Stromal cell of bone marrow (primary cell): ENCODE measurements at places on chromosomes 3 and 15.

GRCh38 chr15:66067687-66068086 is 185.9 kb downstream of the MEGF11 start:
- no peak for DNase-seq

GRCh38 chr3:177596248-177596815 is 399.1 kb upstream of the TBL1XR1 start:
- no peak for DNase-seq

DNA sequence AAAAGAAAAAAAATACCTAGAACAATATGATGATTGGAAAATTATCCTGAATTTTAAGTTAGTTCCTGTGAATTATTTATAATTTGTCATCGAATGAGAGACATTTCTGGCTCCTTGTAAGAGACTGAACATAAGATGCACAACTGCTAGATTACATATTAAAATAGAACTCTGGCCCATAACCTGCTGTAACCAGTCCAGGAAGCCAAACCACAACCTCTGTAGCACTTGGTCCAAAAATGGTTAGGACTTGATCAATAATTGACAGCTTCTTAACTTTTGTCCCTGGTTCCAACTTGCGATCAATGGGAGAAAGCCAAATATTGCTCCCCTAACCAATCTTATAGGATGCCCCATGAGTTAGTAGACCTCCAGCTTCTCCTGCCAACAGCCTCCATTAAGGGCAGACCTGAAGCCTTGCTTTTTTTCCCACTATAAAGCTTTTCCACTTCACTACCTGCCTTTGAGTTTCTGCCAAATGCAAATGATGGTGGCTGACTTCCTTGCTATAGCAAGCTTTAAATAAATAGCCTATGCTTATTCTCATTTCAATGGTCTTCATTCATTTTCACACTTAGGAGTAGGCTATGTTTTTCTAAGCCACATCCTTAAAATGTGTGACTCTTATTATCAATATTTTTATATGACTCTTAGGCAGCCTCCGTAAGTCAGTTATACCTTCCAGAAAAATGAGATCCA is 224.0 kb upstream of the ARHGEF26 start:
- DNase-seq = no peak

- DNase-seq = peak; percentile 75
These were observed 684 bp upstream of the RPS27L start for GRCh38 chr15:63157891-63158431.

DNA sequence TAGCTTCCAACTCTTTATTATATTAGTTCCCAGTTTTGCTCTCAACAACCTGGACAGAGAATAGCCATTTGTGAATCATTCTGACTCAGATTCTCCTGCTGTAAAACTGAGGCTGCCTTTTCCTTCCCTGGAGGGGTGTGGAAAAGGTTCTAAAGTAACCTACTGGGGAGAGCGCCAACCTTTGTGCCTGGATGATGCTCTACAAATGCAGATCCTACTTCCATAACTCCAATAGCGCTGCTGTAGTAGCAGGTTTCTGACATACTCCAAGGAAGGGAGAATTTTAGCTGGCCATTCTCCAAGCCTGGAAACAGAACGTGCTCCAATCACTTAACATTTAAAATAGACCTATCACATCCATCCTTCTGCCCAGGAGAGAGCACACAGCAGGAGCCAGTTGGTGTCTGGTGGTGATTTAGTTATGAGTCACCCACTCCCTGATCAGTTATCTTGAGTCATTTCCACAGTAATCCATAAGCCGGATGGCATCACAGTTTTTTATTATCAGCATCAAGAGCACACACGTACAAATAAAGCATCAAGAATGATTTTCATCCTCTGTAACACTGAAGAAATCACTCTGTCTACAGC is 38.3 kb downstream of the MYH15 start:
- DNase-seq = peak; percentile 83

GRCh38 chr3:175941352-175941751 is 1082.2 kb downstream of the NAALADL2 start:
- DNase-seq = no peak

DNA sequence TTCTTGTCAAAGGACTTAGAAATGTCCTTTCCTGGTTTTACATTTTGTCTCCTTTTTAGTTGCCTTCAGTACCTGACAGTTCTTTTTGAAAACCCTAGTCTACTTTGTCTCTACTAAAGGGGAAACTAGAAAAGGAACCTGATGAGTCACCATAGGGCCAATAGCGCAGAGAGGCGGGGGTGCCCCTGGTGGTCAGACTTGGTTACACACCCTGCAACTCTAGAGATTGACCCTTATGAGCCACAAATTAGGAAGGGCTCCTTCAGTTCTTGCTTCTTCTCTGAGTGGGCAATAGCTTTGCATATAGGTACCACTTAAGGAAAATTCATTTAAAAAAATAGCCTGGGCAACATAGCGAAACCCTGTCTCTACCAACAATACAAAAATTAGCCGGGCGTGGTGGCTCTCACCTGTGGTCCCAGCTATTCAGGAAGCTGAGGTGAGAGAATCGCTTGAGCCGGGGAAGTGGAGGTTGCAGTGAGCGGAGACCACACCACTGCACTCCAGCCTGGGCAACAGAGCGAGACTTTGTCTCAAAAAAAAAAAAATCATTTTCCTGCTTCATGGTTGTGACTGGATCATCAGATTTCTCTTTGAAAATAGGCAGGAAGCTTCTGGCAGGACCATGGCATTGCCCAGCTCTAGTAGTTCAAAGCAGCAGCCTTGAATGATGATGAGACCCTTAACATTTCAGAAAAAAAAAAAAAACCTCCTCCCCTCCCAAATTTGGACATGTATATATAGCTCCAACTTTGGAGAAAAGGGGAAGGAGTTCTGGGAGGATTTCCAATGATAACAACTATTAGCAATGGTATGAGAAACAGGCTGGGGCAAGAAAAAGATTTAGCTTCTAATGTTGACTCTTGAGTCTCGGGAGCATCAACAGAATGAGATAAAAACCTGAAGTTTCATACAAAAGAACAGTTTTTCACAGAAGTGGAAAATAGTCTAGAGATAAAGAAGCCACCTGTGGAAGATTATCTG is 45.2 kb upstream of the RASA2 start:
- peak; percentile 78 for DNase-seq

GRCh38 chr3:137217733-137218132 is 259.9 kb downstream of the IL20RB start:
- DNase-seq = no peak

DNA sequence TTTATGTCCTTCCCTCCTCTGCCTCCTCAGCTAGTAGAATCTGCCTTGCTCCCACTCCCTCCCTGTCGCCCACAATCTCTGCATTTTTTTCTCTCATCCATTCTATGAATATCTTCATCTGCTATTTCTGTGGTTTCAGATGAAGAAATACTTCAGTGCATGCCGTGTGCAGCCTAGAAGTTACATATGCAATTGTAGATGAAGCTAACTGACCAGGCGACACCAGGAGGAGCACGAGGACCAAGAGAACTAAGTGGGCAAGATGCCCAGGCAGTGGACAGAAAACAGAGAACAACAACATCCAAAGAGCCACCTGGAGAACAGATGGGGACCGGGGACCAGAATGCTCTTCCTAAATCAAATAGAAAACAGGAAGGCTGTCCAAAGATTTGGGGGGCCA is 121.4 kb upstream of the ATP11B start:
- DNase-seq = no peak

DNA sequence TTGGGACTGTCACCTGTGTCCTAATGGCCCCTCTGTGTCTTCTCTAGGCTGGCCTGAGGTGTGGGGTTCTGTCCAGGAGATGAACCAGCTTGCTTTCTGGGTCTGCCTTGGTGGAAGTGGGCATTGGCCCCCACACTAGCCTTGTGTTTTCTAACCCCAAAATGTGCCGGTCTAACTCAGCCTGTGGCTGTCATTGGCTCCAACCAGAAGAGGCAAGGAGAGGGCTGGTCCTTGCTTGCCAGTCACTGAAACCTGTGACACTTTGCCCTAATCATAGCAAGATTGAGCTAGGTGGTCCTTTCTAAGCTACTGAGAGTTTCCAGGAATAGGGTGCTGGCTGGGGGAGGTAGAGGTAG is 2.2 kb downstream of the C15orf39 start:
- no peak for DNase-seq

DNA sequence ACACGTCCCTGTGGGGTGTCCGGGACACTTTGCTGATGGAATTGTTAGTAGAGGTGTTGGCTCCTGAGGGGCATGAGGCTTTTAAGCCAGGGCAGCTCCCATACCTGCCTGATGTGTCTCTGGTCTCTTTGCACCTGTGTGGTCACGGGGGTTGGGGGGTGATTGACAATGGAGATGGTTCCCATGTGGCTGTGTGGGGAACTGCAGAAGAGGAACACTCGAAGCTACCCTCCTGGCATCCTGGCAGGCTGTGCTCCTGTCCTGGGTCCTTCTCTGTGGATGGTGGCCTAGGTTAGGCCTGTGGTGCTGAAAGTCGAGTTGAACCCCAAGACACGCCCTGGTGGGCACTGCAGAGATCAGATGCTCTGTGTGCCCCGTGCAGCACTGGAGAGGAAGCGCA is 73.4 kb downstream of the HMCES start:
- no peak for DNase-seq

DNA sequence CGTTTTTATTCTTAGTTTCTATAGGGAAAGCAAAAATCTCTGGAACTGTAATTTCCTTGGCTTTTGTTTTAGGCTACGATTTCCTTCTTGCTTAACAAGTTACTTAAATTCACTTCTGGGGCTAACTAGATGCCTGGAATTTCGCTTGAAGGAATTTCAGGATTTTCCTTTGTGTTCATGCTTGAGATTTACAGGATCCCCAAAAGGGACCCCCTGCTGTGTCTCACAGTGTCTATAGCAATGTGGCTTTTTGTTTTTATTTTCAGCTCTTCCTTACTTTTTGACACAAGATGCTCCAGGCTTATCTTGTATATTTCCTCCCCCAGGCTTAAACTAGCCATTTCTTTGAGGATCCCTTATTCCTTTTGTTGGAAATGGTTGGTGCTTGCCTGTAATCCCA is 95.5 kb upstream of the DPPA4 start:
- no peak for DNase-seq

DNA sequence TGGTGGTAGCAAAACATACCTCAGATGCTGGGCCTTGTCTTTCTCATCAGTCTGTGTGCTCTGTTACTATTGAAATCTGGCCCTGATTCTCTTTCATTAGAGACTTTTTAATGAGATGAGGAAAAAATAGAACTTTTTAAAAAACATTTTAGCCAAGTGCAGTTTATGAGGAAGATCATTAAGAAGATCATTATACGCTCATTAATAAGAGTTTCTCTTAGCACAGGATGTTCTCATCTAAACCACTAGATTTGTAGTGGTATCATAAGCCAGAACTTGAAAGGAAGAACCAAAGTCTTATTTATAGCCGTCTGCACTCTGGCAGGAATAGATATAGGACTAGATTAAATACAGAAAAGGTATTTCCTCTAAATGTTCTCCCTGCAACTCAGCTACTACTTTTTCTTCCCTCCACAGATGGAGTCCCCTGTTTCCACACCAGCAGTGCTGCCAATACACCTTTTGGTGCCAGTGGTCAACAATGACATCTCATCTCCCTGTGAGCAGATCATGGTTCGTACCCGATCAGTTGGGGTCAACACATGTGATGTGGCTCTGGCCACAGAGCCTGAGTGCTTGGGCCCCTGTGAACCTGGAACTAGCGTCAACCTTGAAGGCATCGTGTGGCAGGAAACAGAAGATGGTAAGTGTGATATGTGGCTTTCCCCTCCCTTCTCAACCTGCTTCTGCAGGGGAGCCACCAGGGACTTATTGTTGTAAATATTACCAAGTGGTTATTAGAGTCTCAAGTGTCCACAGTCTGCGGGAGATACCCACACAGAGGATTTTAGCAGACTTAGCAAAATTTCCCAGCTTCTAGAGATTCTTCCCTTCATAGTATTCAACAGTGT is 152.8 kb downstream of the RBPMS2 start:
- no peak for DNase-seq

DNA sequence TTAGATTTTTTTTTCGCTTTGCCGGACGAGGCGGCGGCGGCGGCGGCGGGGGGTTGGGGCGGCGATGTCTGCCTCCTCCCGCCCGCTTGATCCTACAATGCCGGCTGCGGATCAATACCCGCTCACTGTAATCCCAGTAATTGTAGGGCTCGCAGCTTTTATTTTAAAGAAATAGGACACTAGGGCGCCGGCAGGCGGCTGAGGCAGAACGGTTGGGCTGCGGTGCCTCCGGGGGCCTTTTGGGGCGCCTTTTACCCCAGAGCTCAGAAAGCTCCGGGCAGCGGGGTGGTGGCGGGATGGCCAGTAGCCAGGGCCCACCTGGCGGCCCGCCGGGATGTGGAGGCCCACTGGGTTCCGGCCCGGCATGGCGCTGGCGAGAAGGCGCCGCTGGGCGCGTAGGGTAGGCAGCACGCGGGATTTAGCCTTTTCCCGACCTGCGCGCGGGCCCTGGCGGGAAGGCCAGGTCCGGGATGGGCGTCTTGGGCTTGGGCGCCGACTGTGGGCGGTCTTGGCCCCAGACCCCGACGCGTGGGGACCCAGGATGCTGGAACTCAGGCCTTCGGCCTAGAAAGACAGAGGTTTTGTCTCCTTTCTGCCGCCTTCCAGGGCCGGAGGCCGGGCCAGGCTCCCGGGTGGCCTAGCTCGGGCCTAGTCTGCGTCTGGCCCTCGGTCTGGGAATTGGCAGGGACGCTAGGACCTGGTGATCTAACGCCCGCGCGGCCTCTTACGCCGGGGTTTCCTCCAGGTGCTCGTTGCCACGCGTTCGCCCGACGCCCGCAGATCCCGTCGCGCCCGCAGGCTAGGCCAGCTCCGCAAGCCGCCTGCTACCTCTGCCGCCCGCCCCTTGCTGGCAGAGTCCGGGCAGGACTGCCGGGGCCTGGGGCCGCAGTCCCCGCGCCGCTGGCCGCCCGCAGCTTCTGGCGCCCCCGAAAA is 15.5 kb upstream of the ONECUT1 start:
- no peak for DNase-seq
